ENCODE measurements at places on chromosomes 3 and 15. TPM values are rescaled to one million over a fixed set of nuclear protein-coding genes. Genes with fewer than 3 reads are reported as not detected.

Gene FGD5
- 72.1 TPM for total RNA-seq

Gene TMC3
- total RNA-seq: not detected

Gene TRH
- total RNA-seq: not detected

Gene CSNK1G1
- 27.2 TPM for total RNA-seq

Gene TRPM1
- total RNA-seq: not detected

Gene PLSCR4
- 56.9 TPM for total RNA-seq

Gene CHRNA7
- 4.8 TPM for total RNA-seq

- DNase-seq: no peak
Observed at GRCh38 chr15:88120026-88120425, 136.5 kb downstream of the NTRK3 start.

- no peak for DNase-seq
Observed at GRCh38 chr3:106829206-106829605, 548.0 kb upstream of the CCDC54 start.

DNA sequence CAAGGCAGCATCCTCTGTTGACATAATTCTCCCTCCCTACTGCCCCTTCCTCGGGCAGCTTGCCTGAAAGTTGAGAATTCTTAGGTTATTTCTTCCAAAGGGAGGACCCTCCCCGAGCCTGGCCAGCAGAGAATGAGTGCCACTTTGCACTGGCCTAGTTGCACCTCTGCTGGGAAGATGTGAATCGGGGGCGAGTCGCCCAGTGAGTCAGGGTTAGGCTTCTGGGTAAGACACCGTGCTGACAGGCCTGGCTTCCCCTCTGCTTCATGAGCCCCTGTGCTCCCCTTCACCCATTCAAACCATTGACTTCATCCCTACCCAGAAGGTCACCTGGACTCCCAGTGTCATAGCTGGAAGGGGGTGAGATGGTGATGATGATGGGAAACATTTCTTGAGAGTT is 82.3 kb downstream of the AAGAB start:
- DNase-seq: no peak

GRCh38 chr3:28104896-28105534 is 136.4 kb upstream of the CMC1 start:
- DNase-seq: no peak

DNA sequence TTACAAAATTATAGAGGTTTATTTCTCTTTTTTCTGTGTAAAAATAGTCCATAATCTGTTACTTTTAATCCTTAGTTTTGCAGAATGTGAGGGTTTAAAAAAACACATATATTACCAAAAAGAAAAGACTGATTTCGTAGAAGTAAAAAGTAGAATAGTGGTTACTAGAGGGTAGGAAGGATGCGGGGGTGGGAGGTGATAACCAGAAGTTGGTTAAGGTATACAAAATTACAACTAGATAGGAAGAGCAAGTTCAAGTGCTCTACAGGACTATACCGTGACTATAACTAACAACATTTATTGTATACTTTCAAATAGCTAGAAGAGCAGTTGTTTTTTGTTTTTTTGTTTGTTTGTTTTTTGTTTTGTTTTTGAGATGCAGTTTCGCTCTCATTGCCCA is 16.1 kb downstream of the CASR start:
- no peak for DNase-seq

- DNase-seq: no peak
Observed at GRCh38 chr3:191379446-191379845, 49.1 kb upstream of the UTS2B start.

DNA sequence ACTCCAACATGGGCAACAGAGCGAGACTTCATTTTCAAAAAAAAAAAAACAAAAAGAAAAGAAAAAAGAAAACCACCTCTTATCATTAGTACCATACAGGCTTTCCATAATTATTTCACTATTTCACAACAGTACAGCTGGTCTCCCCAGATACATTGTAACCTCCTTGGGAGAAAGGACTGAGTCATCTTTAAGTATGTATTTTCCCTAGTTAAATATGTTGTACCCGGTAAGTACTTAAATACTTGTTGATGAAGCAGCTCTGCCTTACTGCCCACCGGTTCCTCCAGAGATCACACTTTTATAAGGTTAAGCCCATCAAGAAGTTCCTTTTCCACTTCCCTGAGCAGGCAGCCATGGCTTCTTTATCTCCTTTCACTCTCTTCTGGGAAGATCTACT is 789.5 kb upstream of the CFAP20DC start:
- no peak for DNase-seq

DNA sequence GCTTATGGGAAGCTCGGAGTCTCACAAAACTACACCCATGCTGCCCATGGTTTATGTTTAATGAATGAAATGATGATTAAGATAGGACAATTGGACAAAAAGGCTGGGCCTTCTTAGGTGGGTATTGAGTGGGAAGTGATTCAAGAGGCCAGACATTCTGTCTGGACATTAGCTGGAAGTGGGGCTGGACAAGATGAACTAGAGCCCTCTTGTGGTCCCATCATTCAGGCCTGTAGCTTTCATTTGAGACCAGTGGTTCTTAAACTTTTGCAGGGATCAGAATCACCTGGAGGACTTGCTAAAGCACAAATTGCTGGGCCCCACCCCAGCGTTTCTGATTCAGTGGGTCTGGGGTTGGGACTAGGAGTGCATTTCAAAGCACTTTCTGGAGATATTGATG is 290.4 kb upstream of the CTDSPL start:
- DNase-seq: no peak

- no peak for DNase-seq
Observed at GRCh38 chr15:80081390-80081789, 21.9 kb downstream of the ZFAND6 start.

GRCh38 chr15:76840830-76841460 is 64.2 kb downstream of the SCAPER start:
- DNase-seq: peak; percentile 10

DNA sequence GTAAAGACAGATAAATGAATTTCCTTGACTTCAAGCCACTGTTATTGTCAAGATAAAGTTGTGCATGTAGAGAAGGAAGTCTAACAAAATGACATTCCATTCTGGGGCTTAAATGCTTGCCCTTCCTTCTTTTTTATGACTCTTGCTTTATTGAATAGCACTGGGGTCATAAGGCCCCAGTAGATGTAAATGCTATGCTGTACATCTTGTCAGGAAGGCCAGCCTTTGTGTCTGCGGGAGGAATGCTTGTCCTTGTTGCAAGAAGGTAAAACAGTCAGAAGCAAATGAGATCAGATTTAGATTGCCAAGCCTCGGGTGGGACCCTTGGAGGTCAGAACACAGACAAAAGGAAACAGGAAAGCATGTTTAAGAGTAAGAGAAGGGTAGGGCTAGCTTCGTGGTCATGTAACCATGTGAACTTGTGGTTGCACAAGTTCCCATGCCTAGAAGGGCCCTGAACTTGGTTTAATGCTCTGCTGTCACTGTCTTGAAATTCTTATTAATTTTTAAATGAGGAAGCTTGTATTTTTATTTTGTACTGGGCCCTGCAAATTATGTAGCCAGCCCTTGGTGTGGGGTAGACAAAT is 81.5 kb downstream of the PPM1L start:
- no peak for DNase-seq

DNA sequence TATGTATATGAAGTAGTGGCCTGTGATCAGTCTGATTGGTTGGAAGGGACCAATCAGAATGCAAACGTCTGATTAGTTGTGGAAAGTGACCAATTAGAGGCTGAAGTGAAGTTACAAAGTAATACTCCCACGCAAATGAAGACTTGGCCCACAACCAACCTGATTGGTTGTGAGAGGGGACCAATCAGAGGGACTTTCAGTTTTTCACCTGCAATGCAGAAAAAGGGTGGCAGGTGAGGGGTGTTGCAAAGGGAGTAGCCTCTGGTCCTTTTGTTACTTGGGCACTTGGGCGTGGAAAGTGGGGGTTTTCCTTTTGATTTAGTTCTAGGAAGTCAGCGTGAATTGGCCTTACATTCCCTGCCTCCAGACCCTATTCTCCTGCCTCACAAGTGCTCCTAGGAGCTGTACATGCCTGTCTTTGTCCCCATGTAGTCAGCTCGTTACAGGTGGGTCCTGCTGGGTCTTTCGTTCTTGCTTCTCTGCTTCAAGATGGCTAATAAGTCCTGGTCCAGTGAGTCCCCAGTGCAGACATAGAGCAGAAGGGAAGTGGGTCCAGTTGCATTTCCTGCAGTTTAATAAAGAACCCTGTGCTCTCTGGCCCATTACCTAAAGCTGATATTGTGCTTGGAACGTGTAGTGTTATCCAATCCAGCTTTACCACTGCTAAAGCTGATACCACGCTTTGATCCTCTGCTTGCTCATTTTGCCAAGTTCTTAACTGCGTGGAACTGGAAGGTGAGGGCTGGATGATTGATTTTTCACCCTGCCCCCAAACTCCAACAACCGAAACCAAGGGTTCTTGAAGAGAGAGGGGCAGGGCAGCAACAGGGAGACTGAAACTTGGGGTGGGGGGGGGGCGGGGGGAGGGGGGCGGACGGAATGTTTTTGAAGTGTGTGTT is 46.0 kb upstream of the CD47 start:
- no peak for DNase-seq

- no peak for DNase-seq
Observed at GRCh38 chr3:84943379-84943778, 15.4 kb upstream of the CADM2 start.

DNA sequence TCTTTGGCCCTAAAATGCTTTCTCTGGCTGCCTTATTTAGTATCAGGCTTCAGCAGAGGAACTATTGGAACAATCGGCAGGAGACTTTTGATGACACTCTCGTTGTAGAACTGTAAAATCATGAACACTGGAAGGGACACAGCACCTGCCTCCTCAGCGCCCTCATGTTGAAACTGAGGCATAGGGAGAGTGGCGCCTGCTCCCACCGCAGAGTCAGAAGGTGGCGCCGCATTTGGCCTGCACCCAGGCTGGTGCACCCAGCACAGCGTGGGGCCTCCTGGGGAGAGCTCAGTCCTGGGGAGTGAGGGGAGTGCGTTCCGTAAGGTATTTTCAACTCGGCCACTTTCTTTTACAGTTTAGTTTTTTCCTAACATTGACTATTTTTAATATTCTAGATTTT is 78.2 kb upstream of the BLM start:
- no peak for DNase-seq

GRCh38 chr15:34620142-34620541 is 36.7 kb upstream of the GOLGA8B start:
- DNase-seq: no peak

- DNase-seq: no peak
Observed at GRCh38 chr3:32782407-32782806, 35.4 kb upstream of the TRIM71 start.
